ENCODE measurements at places on chromosomes 5 and 9.

GRCh38 chr5:127011961-127012644 is 18.3 kb downstream of the MARCHF3 start:
- no peak for DNase-seq

DNA sequence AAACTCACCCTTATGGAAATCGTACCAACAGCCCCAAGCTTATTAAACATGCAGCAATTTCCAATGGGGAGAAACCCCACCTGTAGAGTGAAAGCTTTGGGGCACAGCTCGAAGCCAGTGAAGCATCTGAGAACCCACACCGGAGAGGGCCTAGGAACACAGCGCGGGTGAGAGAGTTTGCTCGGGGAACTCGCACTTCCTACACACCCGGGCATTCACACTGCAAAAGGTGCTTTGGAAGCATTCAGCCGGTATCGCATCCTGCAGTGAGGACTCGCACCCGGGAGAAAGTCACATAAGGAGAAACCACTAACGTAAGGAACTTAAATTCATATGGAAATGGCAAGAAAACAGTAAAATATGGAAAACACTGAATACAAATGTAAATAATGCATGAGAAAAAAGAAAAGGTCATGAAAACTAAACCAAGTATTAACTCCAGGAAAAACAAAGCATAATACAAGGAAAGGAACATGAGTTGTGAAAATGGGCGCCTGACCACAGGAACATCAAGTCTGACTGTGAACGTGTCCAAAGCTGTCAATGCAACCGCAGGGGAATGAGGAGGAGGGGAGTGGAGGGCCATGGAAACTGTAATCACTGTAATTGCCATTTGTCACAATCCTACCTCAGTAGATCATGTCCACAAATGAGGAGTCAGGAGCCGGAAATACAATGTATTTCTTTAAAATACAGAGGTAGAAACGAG is 28.7 kb downstream of the CAMSAP1 start:
- DNase-seq: no peak

DNA sequence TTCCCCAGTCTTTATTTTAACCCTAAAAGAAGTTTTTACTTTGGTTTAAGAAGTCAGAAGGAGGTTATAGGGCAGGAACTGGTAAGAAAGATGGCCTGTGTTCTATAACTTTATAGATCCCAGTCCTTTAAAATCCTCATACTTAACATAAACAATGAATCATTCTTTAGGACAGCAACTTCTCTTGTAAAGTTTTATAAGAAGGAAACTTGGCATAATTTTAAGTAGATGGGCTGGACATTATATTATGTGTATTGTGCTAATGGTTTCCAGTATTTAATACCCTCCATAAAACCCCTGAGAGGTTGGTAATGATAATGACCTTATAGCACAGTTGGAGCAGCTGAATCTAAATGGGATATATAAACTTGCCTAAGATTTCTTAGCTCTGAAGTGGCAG is 247.2 kb downstream of the FAM170A start:
- no peak for DNase-seq

DNA sequence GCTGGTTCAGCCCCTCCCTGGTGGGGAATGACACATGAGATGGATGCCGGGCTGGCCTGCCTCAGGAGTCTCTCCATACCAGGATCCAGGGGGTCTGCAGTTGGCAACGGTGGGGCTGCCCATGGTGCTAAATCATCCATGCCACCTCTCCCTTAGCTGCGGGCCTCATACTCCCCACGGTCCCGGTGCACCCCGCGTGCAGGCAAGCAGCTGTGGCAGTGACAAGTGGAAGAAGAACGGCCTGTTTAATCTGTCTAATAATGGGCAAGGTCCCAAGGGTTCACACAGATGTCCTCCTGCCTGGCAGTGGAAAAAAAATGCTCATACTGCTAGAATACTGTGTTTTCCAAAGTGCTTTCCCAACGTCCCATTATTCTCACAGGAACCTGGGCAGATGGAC is 196.9 kb upstream of the PANK3 start:
- no peak for DNase-seq

DNA sequence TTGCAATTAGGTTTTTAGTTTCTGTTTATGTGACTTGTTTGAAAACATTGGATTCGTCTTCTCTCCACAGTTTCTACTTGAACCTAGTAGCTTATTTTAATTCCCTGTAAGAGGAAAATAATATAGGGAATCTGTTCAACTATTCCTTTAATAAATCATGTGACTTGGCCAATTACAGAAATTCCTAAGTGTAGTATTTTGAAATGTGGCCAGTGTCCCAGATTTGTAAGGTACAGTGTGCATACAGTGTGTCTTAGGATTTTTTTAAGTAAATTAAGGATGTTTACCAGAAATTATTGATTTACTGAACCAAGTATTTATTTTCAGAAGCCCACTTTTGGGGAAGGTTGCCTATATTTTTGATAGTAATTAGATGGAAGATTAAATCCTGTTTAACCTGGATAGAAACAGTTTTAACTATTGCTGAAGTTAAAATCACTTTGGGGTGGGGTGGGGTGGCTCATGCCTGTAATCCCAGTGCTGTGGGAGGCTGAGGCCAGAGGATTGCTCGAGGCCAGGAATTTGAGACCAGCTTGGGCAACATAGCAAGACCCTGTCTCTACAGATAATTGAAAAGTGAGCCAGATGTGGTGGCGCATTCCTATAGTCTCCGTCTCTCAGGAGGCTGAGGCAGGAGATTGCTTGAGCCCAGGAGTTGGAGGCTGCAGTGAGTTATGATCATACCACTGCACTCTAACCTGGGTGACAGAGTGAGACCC is 36.9 kb downstream of the G3BP1 start:
- DNase-seq: no peak

DNA sequence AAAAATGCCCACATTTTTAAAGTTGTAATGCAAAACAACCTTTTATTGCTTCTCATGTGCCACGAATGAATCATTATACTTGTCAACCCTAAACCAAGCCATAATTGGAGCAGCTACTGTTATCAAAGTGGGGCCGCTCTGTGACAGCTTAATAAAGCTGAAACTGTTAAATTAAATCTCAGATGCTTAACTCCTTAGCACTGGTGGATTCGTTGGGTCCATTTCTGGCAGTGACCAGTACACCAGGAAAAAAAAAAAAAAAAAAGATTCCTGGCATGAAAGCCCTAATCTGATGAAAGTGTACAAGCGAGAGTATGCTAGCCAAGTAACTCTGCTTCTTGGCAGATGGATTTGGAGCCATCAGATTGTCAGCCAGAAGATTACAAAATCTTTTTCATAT is 164.8 kb downstream of the ZSWIM6 start:
- no peak for DNase-seq

DNA sequence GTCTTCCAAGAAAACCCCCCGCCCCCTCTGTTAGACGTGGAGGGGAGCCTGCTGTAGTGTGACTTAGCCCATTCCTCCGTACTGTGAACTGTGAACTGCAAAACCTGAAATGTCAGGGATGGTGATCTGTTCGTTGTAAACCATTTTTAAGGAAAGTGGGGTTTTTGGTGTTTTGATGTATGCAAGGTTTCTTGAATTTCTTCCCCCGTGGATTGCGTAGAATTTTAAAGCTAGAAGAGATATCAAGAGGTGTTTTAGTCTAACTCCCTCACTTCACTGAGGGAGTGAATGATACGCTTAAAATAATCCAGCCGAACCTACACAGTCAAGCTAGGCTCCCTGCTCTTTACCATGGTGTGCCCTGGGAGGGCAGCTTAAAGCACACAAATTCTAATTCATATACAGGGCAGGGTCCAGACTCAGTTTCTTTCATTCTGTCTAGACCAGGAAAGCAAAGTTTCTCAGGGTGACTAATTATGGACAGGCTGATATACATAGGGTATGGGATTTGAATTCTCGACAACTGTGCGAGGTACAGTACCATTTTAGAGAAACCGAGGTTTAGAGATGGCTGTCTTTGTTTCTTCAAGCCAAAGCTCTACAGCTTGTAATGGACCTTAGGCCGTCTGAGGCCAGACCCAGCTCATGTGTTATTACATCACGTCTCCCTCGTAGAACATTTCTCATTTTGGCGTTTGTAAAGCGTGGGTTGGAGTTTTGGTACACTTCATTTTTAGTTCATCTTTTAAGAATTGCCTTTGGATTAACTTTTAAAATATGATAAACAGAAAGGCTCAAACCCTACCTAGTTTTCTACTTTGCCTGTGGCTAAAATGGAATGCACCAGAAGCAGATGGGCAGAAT is 2.7 kb downstream of the PTGER4 start:
- DNase-seq: peak; percentile 53

- no peak for DNase-seq
Measured at GRCh38 chr5:11311731-11312130, 550.7 kb upstream of the DAP start.

GRCh38 chr9:133125941-133126696 is 5.1 kb upstream of the RALGDS start:
- peak; percentile 42 for DNase-seq

DNA sequence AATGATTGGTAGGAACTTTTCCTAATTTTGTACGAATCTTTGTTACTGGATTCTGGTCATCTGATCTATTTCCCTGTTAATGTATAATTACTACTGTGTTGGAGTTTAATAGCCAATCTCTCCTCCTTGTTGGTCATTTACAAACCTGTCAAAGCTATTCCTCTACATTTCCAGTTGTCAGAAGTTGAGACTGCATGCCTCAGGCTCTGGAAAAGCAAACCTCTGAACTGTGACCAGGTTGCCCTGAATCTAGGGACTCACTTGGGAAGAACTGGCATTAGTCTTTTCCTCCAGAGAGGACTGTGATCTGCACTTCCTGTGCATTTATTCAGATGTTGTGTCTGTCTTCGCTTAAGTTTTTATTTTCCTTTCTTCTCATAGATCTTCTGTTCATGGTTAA is 16.1 kb downstream of the PDLIM4 start:
- no peak for DNase-seq

DNA sequence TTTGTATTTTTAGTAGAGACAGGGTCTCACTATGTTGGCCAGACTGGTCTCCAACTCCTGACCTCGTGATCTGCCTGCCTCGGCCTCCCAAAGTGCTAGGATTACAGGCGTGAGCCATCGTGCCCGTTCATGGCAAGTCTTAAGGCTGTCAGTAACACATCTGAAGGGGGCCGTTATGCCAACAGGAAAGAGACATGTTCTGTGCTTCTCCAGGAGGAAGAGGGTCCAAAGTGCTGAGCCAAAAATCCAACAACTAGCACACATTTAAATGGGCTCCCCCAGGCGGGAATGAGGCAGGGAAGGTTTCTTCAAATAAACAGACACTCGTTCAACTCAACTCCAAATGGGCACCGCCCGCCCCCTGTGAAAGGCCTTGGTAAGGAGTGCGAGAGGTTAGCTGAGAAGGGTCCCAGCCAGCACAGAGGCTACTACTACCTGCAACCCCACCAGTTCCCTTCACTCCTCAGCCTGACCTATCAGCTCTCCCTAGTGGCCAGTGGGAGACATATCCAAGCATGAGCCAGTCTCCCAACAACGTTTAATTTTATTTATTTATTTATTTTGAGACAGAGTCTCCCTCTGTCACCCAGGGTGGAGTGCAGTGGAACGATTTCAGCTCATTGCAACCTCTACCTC is 84.1 kb upstream of the DMRT1 start:
- DNase-seq: peak; percentile 56

GRCh38 chr5:139571543-139571942 is 10.4 kb downstream of the UBE2D2 start:
- no peak for DNase-seq

GRCh38 chr5:134586866-134587524 is 45.6 kb downstream of the SAR1B start:
- DNase-seq: peak; percentile 91

DNA sequence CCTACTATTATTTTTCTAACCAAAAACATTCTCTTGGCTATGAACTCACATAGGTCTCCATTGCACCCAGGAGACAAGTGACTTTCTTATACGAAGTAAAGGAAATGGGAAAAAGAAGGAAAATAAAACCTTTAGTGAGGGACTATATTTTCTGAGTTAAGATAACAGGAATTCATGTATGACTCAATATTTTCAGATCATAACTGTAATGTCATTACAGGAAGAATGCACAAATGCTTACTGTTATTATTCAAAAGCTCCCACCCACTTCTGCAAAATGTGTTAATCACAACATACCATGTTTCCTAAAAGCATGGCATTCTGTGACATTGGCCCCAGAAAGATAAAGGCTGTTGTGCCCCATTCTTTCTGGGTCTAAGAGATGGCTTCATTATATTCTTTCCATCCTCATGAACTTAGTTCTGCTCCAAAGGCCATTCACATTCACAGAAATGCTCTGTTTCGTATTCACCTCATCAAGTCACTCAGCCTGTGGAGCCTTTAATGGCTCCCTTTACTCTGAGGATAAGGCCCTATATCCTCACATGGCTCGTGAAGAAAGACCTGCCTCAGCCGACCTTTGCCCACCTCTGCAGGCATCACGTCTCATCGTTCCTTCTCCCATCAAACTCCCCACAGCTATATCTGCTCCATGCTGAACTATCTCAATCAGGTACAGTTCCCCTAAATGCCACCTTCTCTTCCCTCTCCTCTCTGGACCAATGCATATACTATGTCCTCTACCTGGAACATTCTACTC is 77.0 kb downstream of the ABCA1 start:
- DNase-seq: no peak

GRCh38 chr5:81081461-81081835 is 121.3 kb downstream of the RASGRF2 start:
- DNase-seq: no peak

DNA sequence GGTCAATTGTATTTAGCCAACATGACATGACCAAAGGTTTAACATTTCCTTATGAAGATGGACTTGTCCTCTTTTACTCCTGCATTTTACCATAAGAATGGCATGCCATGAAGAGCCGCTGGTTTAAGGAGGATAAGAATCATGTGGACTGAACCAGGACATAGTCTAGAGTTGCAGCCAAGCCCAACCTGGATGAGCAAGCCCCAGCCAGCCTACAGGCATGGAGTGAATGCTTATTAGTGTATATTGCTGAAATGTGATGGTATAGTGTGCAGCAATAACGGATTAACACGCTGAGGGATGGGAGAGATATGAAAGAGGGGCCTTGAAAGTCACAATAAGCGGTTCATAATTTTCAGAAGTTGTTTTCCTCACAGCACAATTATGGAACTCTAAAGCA is 523.2 kb downstream of the NTRK2 start:
- DNase-seq: no peak

DNA sequence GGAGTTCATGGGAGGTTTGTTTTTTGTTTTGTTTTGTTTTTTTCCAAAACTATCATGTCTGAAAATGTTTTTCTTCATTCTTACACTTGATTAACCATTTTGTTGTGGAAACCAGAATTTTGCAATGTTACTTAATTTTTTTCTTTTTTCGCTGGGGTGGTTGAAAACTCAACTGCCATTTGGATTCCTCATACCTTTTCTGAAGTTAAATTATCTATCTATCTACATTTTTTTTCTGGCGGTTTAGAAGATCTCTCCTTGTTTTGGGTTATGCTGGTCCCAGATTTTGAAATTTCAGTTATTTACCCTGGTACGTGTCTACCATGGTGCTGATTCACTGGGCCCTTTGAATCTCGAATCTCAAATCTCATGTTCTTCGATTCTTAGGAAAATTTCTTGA is 316.2 kb upstream of the SMARCA2 start:
- DNase-seq: no peak

GRCh38 chr9:86263876-86264275 is 4.4 kb upstream of the C9orf153 start:
- DNase-seq: no peak

DNA sequence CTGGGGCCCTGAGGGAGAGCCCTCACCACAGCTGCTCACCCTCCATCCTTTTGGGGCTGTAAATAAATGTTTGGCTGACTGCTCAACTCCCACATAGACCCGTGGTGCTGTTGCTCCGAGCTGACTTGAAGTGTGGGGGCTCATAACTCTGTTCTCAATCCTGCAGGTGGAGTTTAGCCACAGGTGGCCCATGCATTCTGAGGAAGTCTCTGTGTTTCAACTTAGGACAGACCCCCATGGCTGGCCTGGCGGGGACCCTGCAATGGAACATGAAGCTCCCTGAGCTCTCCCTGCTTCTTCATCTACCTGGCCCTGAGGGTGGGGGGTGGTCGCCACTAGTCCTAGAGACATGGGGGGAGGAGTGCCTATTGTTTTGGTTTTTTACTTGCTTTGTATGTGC is 19.7 kb downstream of the NDUFS6 start:
- no peak for DNase-seq

Measured in activated CD4-positive, alpha-beta T cell treated with anti-CD3 and anti-CD28 coated beads, Interleukin-2, Interleukin-6, amounts not matched to agents 100 ng/mL and 50 ng/mL, durations not matched to agents 16 hours and 8 hours (primary cell).